Uterine smooth muscle cell (primary cell): ENCODE measurements at places on chromosomes 4 and X. TPM values are rescaled to one million over a fixed set of nuclear protein-coding genes. Genes with fewer than 3 reads are reported as not detected.

TEX13D gene
- total RNA-seq = not detected in 2 replicates

IBSP gene
- not detected in 2 replicates for total RNA-seq

TMEM156 gene
- total RNA-seq = 3.5 and 10.8 TPM in 2 replicates

GPR34 gene
- not detected in 2 replicates for total RNA-seq

PABPC1L2A gene
- not detected in 2 replicates for total RNA-seq

ASMT gene
- not detected in 2 replicates for total RNA-seq

L1CAM gene
- total RNA-seq = 2.7 and 5.5 TPM in 2 replicates

RNF113A gene
- 16.7 and 21.5 TPM in 2 replicates for total RNA-seq
